SK-N-SH (cell line): ENCODE measurements at places on chromosomes 3 and 15. TPM values are rescaled to one million over a fixed set of nuclear protein-coding genes. Genes with fewer than 3 reads are reported as not detected.

Gene CADPS
- polyA plus RNA-seq, result 5.8 and 7.3 TPM in 2 replicates

Gene ISL2
- 3.5 and 6.0 TPM in 2 replicates for polyA plus RNA-seq

Gene SSUH2
- polyA plus RNA-seq, result 0.18 and 0.26 TPM in 2 replicates

Gene EDC3
- polyA plus RNA-seq, result 34.9 and 44.5 TPM in 2 replicates

Gene GOLGA8R
- polyA plus RNA-seq, result 0.76 and 0.86 TPM in 2 replicates

Gene LRTM1
- polyA plus RNA-seq, result 0.03 TPM in 1 of 2 replicates, not detected in the other

Gene UBL7
- 81.1 and 89.7 TPM in 2 replicates for polyA plus RNA-seq

Gene ZSCAN29
- polyA plus RNA-seq, result 5.7 and 7.0 TPM in 2 replicates

Gene SEMA6D
- polyA plus RNA-seq, result 0.30 and 0.47 TPM in 2 replicates

Gene COL6A5
- not detected in 2 replicates for polyA plus RNA-seq

Gene ACAA1
- polyA plus RNA-seq, result 86.4 and 101 TPM in 2 replicates

Gene GNAT1
- polyA plus RNA-seq, result not detected in 2 replicates

Gene ROPN1
- polyA plus RNA-seq, result 0.05 TPM in 1 of 2 replicates, not detected in the other

Gene BHLHE40
- polyA plus RNA-seq, result 47.2 and 62.2 TPM in 2 replicates

Gene SPESP1
- not detected in 2 replicates for polyA plus RNA-seq

Gene RTP3
- not detected in 2 replicates for polyA plus RNA-seq

Gene TRIM71
- not detected in 2 replicates for polyA plus RNA-seq

Gene SCG5
- 10.1 and 11.0 TPM in 2 replicates for polyA plus RNA-seq

Gene FBXO40
- not detected in 2 replicates for polyA plus RNA-seq

Gene PPP2R3A
- polyA plus RNA-seq, result 3.9 and 4.9 TPM in 2 replicates

Gene TMEM87A
- 20.8 and 23.2 TPM in 2 replicates for polyA plus RNA-seq

Gene KBTBD13
- not detected in 2 replicates for polyA plus RNA-seq

Gene CD200R1
- 0.02 and 0.03 TPM in 2 replicates for polyA plus RNA-seq

Gene ANO10
- polyA plus RNA-seq, result 16.8 and 21.5 TPM in 2 replicates

Gene FOXL2NB
- polyA plus RNA-seq, result not detected in 2 replicates

Gene FAM43A
- 1.8 and 2.4 TPM in 2 replicates for polyA plus RNA-seq

Gene TAGLN3
- polyA plus RNA-seq, result 19.6 and 24.2 TPM in 2 replicates

Gene ZNF774
- 1.6 and 1.8 TPM in 2 replicates for polyA plus RNA-seq

Gene CHRM5
- 0.03 TPM in 1 of 2 replicates, not detected in the other for polyA plus RNA-seq

Gene MAPK6
- 16.9 and 23.0 TPM in 2 replicates for polyA plus RNA-seq

Gene PP2D1
- polyA plus RNA-seq, result not detected in 2 replicates
